NCI-H446 treated with DMSO at 0.1 percent for 48 hours (cell line): ENCODE measurements at places on chromosomes 16 and 17.

DNA sequence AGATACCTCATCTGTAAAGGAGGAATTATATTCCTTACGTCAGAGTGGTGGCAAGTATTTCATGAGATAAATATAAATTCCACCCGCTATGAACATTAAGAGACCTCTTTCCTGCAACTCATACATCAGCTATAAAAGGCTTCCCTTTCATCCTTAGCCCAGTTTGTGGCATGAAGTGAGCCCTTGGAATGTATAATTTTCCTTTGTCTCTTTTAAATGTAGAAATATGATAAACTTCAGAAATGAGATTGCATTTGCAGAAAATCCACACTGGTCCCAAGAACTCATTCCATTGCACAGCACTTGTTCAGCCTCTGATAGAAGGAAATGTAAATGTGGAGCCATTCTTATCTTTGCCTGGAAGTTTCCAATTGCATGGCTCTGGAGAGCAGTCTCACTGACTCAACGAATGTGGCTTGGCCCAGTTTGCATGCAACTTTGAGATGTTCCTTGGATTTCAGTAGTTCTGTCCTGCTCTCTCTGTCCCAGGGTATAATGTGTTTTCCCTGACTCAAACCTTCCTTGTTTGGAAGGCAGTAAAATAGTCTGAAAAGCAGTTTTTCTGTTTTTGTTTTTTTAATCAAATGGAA lies 746.4 kb downstream of the CDH11 start:
- no peak for DNase-seq

DNA sequence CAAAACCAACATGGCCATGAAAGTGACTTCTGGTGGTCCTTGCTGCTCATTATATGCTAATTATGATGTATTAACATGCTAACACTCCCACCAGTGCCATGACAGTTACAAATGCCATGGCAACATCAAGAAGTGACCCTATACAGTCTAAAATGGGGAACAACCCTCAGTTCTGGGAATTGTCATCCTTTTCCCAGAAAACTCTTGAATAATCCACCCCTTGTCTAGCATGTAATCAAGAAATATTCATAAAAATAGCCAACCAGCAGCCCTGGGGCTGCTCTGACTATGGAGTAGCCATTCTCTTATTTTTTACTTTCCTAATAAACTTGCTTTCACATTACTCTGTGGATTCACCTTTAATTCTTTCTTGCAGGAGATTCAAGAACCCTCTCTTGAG lies 35.9 kb downstream of the DNAJA2 start:
- DNase-seq: no peak

DNA sequence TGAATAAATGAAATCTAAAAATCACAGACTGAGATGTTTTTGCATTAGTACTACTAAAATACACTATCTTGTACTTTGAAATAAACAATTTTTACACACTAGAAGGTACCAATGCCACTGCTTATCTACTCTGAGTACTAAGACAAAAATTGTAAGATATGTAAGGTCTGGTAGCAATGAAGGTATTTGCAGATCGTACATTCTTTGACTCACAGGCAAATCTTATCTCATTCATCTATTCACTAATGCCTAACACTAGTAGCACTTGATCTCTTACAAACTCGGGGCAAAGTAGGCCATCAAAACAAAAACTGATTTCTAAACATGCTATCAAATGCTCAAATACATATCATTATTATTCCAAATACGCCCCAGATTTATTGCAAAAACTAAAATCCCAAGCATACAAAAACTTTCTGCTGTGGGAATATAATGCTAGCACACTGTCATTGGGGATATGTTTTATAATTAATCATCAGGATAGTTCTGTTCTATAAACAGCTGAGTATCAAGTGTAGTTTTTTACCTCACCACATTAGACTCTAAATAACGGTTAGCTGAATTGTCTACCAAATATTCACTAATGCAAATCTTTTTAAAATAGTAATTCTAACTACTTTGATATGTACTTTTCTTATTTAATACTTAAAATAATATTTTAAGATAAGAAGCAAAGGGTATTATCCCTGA lies 68.0 kb downstream of the MED13 start:
- no peak for DNase-seq

- DNase-seq: peak; percentile 52
Measured at GRCh38 chr17:40559954-40560591, 5.2 kb downstream of the CCR7 start.

DNA sequence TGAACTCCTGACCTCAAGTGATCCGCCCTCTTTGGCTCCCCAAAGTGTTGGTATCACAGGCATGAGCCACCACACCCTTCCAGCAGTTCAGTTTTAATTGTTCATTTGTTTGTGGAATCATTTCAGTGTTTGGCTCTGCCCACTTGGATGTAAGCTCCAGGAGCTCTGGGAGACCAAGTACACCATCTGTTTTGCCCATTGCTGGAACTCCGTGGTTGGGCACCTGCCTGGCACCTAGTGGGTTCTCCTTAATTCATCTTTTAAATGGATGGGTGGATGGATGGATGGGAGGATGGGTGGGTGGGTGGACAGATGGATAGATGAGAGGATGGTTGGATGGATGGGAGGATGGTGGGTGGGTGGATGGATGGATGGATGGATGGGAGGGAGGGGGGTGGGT lies 953 bp upstream of the NECAB2 start:
- DNase-seq: no peak

GRCh38 chr16:29745853-29746345 lies at the start of gene C16orf54:
C16orf54 (minus strand) TSS chr16:29745990; CDS start chr16:29744951, 1,039 bp downstream.
- DNase-seq: no peak

DNA sequence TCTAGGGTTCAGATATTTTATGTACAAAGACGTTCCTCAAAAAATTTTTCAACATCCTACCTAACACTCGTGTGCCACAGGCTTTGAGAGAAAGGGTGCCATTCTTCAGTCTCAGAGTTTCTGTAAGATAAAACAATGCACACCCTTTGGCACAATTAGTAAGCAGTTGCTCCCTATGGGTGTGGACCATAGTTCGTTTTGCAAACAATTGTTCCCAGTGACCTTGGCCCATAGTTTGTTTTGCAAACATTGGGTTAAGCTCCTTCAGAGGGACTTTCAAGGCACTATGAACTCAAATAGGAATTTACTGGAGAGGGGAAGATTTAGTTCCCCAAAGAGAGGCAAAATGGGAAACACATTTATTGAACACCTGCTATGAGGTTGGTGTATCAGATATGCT lies 220.3 kb upstream of the CA10 start:
- DNase-seq: no peak
